Activated T-cell treated with anti-CD3 and anti-CD28 coated beads, Interleukin-2, amount 50 U/mL, for 72 hours (primary cell): ENCODE measurements at places on chromosomes 12 and 14.

GRCh38 chr12:47941871-47942613, 21.4 kb upstream of the TMEM106C start:
- H3K27ac ChIP-seq: no peak overlapping the region
- no peaks in the 10 kb centered on the region for H3K36me3 ChIP-seq
- DNase-seq: peak; percentile 63
- H3K27me3 ChIP-seq: peaks cover 36% of the 10 kb centered on the region
- H3K4me3 ChIP-seq: no peak overlapping the region

GRCh38 chr12:91333966-91334365, 151.3 kb upstream of the DCN start:
- no peak overlapping the region for H3K27ac ChIP-seq
- DNase-seq: no peak
- H3K27me3 ChIP-seq: peaks cover 22% of the 10 kb centered on the region
- no peaks in the 10 kb centered on the region for H3K4me1 ChIP-seq
- H3K4me3 ChIP-seq: no peak overlapping the region
- no peaks in the 10 kb centered on the region for H3K36me3 ChIP-seq

GRCh38 chr14:87041290-87042020, 951.5 kb downstream of the GALC start:
- H3K4me1 ChIP-seq: no peaks in the 10 kb centered on the region
- H3K27me3 ChIP-seq: no peaks in the 10 kb centered on the region
- H3K27ac ChIP-seq: no peak overlapping the region
- DNase-seq: no peak
- H3K36me3 ChIP-seq: no peaks in the 10 kb centered on the region

- no peaks in the 10 kb centered on the region for H3K36me3 ChIP-seq
- H3K27ac ChIP-seq: no peak overlapping the region
- peaks cover 5% of the 10 kb centered on the region for H3K27me3 ChIP-seq
- no peak for DNase-seq
Observed at GRCh38 chr12:5556946-5557673, 125.2 kb downstream of the NTF3 start.

- H3K4me3 ChIP-seq: no peak overlapping the region
- no peak for DNase-seq
- H3K4me1 ChIP-seq: no peaks in the 10 kb centered on the region
Observed at GRCh38 chr14:41457393-41457792, 149.3 kb upstream of the LRFN5 start.

DNA sequence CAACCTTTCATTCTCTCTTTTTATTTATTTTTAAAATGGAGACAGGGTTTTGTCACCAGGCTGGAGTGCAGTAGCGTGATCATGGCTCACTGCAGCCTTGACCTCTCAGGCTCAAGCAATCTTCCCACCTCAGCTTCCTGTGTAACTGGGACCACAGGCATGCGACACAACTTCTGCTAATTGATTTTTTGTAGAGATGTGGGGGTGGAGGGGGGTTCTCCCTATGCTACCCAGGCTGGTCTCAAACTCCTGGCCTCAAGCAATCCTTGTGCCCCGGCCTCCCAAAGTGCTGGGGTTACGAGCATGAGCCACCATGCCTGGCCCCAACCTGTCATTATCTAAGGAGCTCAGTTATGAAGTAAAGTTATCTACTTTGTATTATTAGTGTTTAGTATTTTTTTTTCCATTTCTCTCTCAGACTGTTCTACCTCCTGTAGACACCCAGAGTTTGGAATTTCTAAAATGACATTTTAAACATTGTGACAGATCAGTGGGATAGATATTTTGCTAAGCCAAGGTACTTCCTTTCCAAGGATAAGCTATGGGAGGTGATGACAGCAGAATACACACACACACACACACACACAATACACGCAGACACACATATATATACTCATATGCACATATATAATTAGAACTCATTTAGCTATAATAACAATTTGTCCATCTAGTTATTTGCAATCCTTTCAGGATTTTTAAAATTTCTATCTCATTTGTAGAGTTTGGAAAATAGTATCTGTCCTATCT, 2.1 kb upstream of the USP44 start:
- H3K27me3 ChIP-seq: no peaks in the 10 kb centered on the region
- H3K36me3 ChIP-seq: peaks cover 2% of the 10 kb centered on the region
- H3K27ac ChIP-seq: peak overlapping the region; percentile 93
- DNase-seq: no peak
- H3K4me3 ChIP-seq: peak overlapping the region; percentile 81

DNA sequence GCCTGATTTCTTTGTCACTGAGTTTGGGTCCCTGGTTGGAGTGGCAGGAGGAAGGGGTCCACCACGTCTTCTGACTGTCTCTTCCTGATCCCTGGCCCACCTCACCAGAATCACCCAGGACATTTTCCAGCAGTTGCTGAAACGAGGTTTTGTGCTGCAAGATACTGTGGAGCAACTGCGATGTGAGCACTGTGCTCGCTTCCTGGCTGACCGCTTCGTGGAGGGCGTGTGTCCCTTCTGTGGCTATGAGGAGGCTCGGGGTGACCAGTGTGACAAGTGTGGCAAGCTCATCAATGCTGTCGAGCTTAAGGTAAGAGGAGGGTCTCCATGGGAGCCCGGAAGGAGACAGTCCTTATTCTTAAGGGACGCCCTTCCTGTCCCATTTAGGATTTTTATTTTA, 12.3 kb downstream of the MARS1 start:
- H3K4me1 ChIP-seq: peaks cover 11% of the 10 kb centered on the region
- peaks cover 79% of the 10 kb centered on the region for H3K36me3 ChIP-seq
- no peak overlapping the region for H3K27ac ChIP-seq
- no peaks in the 10 kb centered on the region for H3K27me3 ChIP-seq
- H3K4me3 ChIP-seq: no peak overlapping the region

GRCh38 chr14:77862154-77862786, 62.4 kb downstream of the ADCK1 start:
- no peaks in the 10 kb centered on the region for H3K4me1 ChIP-seq
- DNase-seq: peak; percentile 82
- H3K27ac ChIP-seq: no peak overlapping the region
- no peaks in the 10 kb centered on the region for H3K36me3 ChIP-seq

DNA sequence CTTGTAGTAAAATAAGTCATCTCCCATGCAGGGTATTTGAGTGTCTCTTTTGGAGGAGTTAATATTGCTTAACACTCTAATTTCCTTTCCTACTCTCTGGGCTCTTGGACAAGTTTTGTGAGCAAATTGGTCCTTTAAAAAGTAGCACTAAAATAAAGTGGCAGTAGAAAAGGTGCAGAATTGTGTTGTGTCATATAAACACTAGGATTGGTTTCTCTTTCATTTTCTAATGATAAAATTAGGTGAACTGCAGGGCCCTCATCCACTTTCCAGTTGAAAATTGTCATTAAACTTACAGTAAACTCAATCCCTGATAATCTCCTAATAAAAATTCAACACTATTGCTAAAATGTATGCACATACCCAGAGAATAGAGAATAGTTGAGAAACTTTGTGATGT, 42.6 kb upstream of the REP15 start:
- no peaks in the 10 kb centered on the region for H3K36me3 ChIP-seq
- DNase-seq: no peak
- H3K4me3 ChIP-seq: no peak overlapping the region
- no peaks in the 10 kb centered on the region for H3K27me3 ChIP-seq

- H3K36me3 ChIP-seq: peaks cover 2% of the 10 kb centered on the region
- H3K27ac ChIP-seq: peak within 1 kb of the TSS; percentile 77
- peaks cover 32% of the 10 kb centered on the region for H3K4me1 ChIP-seq
- peak within 1 kb of the TSS; percentile 98 for H3K4me3 ChIP-seq
- H3K27me3 ChIP-seq: peaks cover 21% of the 10 kb centered on the region
- peak; percentile 54 for DNase-seq
Observed at GRCh38 chr12:38905480-38906351, at the start of gene CPNE8. CPNE8 (minus strand) TSS chr12:38905591; CDS start chr12:38905534, 57 bp downstream.

DNA sequence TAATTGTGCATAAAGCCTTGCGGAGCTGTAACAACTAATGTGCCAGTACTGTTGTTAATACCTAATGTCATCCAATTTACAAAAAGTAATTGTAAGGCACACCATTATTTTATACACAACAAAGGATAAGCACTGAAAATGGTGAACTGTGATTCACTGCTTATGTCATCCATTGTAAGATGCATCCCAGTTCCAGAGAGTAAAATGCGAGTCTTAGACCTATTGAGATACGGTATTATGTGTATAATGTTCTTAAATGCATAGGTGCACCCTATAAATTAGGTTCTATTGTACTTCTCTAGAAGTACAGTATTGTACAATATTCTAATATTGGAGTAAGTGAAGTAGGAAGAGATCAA, 406 bp downstream of the PARP2 start:
- no peaks in the 10 kb centered on the region for H3K27me3 ChIP-seq
- no peak for DNase-seq
- peaks cover 4% of the 10 kb centered on the region for H3K36me3 ChIP-seq
- peaks cover 21% of the 10 kb centered on the region for H3K4me1 ChIP-seq

GRCh38 chr14:68016255-68016914, 196.8 kb downstream of the RAD51B start:
- no peaks in the 10 kb centered on the region for H3K27me3 ChIP-seq
- DNase-seq: no peak
- H3K27ac ChIP-seq: no peak overlapping the region
- no peak overlapping the region for H3K4me3 ChIP-seq
- no peaks in the 10 kb centered on the region for H3K4me1 ChIP-seq

DNA sequence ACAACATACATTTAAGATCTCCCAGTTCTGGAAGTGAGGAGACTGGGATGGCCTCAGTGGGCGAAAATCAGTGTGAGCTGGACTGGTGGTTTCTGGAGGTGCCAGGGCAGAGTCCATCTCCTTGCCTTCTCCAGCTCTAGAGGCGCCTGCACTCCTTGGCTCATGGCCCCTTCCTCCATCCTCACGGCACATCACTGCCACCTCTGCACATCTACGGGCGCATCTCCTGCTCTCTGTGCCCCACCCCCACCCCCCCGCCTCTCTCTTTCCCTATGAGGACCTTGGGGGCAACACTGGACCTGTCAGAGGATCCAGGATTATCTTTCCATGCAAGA, 62.8 kb upstream of the DIO3 start:
- no peaks in the 10 kb centered on the region for H3K4me1 ChIP-seq
- H3K27ac ChIP-seq: no peak overlapping the region
- no peak overlapping the region for H3K4me3 ChIP-seq

DNA sequence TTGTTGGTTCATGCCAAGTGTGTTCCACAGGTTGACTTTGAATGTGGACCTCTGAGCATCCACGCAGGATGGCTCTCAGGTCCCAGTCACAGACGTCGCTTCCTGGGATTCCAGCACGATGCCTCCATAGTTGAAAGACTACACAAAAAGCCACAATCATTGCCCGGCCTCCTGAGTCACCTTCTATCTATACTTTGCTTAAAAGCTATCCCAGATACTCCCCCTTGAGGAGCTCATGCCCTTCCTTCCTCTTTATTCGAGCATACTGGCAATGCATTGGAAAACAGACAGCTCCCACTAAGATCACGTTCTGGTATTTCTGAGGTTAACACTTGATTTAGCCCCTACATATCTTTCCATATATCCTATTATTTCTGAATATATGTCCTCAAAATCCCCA, 40.1 kb downstream of the ZNF664 start:
- no peak overlapping the region for H3K4me3 ChIP-seq
- H3K4me1 ChIP-seq: peaks cover 7% of the 10 kb centered on the region
- no peaks in the 10 kb centered on the region for H3K27me3 ChIP-seq
- peaks cover 5% of the 10 kb centered on the region for H3K36me3 ChIP-seq
- DNase-seq: no peak
- no peak overlapping the region for H3K27ac ChIP-seq

DNA sequence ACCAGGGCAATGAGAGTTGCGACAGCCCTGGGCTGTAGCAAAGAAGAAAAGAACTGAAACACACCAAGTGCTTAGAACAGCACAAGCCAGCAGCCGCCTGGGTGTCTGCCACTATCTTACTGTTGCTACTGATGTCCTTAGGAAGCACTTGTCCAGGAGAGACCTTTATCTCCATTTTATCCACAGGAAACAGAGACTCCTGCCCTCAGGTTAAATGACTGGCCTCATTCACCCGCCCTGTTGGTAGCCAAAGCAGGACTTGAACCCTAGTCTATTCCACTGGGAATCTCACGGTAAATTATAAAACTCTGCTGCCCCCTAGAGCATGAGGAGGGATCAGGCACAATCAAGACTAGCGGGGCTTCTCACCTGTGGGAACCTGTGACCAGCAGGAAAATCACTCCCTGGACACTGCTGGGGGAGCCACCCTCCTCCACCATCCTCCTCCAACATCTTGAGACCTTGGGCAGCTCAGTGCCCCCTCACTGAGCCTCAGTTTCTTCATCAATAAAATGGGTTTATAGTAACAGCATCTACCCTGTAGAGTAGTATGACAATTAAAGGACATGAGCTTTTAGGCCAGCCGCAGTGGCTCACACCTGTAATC, 20.5 kb upstream of the TESC start:
- H3K4me3 ChIP-seq: no peak overlapping the region
- H3K36me3 ChIP-seq: no peaks in the 10 kb centered on the region
- peaks cover 13% of the 10 kb centered on the region for H3K4me1 ChIP-seq
- no peaks in the 10 kb centered on the region for H3K27me3 ChIP-seq
- peak; percentile 30 for DNase-seq

DNA sequence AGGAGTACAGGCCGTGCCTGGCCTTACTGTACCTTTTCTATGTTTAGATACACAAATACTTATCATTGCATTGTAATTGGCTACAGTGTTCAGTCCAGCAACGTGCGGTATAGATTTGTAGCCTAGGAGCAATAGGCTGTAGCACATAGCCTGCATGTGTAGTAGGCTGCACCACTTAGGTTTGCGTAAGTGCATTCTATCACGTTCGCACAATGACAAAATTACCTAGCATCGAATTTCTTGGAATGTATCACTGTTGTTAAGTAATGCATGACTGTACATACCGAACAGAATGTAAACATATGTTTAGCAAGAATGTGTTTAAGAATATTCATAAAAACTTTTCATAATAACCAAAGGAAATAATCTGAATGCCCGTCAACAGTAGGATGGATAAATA, 31.9 kb downstream of the VRTN start:
- H3K36me3 ChIP-seq: no peaks in the 10 kb centered on the region
- H3K27ac ChIP-seq: no peak overlapping the region
- no peaks in the 10 kb centered on the region for H3K27me3 ChIP-seq
- no peak for DNase-seq
